ENCODE measurements at places on chromosomes 2 and 18.

GRCh38 chr18:55390898-55391297, 197.1 kb downstream of the TCF4 start:
- DNase-seq, result no peak

- peak; percentile 90 for DNase-seq
These were observed 13.3 kb downstream of the MRPL44 start for GRCh38 chr2:223970343-223971128.

DNA sequence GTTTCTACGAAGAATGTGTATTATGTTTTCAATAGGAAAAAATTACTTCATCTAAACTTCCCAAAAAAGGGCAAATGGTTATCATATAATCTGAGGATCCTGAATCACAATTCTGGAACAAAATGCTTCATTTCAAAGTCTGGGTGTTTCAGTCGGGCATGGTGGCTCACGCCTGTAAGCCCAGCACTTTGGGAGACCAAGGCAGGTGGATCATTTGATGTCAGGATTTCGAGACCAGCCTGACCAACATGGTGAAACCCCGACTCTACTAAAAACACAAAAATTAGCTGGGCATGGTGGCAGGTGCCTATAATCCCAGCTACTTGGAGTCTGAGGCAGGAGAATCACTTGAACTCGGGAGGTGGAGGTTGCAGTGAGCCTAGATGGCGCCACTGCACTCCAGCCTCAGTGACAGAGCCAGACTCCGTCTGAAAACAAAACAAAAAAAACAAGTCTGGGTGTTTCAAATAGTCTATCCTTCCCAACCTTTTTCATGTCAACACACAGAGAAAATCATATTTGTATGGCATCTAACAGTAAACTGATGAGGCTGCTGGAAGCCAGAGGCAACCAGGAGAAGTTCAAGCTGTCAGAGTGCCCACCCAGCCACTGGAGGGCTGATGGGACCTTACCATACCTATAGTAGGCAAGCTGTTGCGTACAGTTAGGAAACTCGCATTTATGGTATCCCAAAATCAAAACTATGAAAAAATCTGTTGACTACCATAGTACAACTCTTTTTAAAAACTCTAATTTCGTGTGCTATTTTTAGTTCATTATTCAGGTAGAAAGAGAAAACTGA, 14.6 kb downstream of the NBAS start:
- DNase-seq, result no peak

DNA sequence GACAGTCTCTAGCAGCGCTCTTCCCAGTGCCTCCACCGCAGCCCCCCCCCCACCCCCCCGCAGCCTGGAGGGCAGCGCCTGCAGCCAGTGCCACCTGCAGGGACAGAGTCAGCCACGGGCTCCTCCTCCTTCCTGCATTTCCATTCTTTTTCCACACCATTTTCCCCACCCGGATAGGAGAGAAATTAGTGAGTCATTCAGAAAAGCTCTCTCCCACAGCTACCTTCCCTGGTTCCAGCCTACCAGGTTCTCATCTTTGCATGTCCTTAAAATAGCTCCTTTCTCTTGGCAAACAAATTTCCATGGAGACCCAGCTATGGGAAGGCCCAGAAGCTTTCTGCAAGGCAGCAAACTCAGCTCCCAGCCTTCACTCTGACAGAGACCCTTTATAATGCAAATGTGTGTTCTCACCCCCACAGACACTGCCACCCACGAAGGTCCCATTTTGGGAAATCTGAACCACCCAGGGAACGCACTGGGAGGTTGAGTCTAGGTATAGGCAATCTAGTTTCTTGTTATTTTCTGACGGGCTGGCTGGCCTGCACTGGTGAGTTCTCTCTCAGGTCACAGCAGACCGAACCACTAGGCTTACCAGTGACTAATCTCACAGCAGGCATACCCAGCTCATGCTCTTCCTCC, 41.8 kb upstream of the ATG16L1 start:
- DNase-seq, result no peak

DNA sequence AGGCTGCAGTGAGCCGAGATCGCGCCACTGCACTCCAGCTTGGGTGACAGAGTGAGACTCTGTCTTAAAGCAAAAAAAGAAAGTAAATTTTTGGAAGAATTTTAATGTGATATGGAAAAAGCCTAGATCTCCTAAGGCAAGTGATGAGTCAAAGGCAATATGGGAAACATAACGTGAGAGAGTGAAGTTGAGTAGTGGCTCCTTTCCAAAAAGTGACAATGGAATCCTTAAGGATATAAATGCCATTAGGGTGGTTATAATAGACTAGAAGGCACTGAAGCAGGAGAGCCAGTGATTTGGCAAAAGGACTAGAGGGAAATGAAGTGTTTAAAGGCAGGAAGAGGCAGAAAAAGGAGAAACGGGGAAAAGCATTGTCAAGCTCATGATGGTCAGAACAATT, 25.6 kb downstream of the ARHGAP28 start:
- no peak for DNase-seq

- no peak for DNase-seq
These were observed at the start of gene HOXD3 for GRCh38 chr2:176156807-176157498. TSS of gene HOXD3 (plus strand) at chr2:176157307. CDS start at chr2:176169115, 11,808 bp downstream.

DNA sequence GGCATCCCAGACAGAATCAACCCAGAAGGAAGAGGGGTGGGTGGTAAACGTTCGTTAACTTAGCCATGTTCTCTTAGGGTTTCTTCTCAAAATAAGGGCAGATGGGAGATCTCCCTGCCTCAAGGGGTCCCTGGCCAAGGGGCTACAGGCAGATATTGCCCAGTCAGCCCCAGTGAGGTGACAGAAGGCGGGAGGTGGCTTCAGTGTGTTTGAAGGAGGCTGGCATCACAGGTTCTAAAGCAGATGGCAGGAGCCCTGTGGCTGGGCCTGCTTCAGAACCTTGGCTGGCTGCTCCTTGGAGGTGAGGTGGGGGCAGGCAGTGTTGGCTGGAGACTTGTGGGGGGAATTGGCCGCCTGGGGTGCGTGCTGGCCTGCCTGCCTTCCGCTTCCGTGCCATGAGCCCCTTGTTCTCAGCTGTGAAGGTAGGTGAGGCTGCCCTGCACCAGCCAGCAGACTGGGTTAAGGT, 23.5 kb downstream of the HPCAL1 start:
- DNase-seq, result no peak

DNA sequence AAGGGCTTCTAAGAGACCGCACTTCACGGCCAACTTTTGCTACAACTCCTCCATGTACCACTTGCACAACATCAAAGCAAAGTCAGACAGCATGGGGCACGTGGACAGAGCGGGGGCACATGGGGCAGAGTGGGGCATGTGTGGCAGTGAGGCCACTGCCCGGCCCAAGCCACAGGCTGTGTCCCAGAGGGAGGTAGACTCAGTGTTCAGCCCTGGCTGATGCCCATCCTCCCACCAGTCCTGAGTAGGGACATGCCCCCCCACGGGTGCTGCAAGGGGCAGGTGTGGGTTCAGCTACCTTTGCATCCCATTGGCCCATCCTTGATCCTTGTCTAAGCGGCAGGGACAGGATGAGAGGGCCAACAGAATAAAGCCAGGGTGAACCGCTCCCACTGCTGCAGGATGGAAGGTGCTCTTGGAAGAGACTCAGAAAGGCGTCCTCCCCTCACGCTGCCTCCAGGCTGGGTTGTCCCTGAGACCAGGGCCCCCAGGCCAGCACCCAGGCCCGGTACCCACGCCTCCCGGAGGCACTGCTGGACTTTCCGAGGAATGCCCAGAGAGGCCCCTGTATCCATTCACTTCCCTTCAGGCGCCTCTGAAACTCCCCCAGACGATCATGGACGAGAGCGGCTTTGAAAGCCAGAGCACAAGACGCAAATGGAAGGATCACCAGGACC, 218.2 kb downstream of the NDUFA10 start:
- DNase-seq, result no peak

GRCh38 chr2:12006850-12007249, 260.4 kb downstream of the LPIN1 start:
- DNase-seq, result no peak

DNA sequence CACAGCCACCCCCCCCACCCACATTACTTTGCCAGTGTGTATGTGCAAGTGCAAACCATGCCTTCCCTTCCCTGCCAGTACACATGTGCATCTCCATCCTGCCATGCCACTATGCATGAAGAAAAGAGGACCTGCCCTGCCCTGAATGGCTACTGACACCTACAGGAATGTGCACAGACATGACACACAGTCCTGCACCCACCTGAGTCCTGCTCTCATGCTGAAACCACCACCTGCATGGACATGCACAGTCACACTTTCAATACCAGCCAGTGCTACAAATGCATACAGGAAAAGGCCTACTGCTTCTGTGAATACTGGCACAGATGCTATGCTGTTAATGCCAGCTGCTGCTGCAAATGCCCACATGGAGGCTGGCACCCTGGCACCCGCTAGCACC, 334.4 kb upstream of the DLGAP1 start:
- no peak for DNase-seq
